ENCODE measurements at places on chromosomes 5 and 9.

DNA sequence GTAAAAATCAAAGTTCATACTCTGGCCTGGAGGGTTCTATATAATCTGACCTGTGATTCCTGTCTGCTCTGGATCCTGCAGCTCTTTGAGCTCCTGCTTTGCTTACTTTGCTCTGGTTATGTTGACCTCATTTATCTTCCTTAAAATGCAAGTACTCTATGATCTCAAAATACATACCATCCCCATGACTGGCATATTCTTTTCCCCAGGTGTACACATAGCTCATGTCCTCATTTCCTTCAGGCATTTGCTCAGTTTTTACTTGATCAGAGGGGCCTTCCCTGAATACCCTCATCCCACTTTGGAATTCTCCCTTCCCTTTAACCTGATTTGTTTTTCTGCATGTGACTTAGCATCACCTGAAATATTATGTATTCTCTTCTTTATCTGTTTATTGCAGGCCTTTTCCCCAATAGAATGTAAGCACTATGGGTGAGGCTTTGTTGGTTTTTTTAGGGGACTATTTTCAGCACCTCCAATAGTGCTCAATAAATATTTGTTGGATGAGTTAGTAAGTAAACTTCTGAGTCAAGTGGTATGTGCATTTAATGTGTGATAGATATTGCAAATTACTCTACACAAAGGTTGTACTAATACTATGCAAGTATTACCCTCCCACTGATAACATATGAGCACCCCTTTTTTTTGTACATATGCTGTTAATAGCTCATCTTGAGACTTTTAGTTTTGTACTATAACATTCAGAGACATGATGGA is 211.5 kb downstream of the NMUR2 start:
- H3K4me3 ChIP-seq, result no peak overlapping the region
- peaks cover 26% of the 10 kb centered on the region for H3K27me3 ChIP-seq
- no peaks in the 10 kb centered on the region for H3K4me1 ChIP-seq
- H3K36me3 ChIP-seq, result peaks cover 18% of the 10 kb centered on the region
- DNase-seq, result no peak
- H3K27ac ChIP-seq, result no peak overlapping the region

DNA sequence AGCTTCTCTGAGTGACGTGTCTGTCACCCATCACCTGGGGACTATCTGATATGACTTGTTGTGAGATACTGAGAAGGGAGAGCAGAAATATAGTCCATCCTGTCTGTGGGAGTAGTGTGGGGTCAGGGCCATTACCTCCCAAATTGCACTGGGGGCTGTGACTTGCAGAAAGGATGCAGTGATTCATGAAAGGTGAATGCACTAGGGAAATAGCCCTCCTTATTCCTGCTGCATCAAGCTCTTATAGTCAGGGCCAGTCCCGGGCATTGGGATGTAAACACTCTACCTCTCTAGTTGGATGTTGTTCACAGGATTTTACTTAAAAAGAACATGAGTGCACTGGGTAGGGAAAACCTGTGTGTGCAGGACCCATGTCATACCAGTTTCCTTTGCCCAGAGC is 124.8 kb downstream of the STK32A start:
- H3K27me3 ChIP-seq, result peaks cover 3% of the 10 kb centered on the region
- no peak overlapping the region for H3K27ac ChIP-seq

DNA sequence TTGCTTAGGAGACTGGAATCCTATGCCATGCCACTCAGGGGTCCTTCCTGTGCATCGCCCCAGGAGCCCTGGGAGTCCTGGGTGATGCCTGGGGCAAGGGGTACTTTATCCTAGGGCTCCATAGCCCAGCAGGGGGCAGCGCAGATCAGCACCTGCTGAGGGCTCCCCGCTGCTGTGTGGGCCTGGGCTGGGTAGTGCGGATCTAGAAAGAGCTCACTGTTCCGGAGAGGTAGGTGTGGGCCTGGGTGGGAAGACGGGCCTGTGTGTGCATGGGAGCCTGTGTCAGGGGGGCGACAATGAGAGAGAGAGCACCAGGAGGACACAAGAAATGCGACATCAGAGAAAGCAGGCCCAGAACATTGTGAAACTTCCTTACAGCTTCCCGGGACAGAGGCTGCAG is 11.4 kb upstream of the DAB2IP start:
- H3K4me3 ChIP-seq, result no peak overlapping the region
- H3K27me3 ChIP-seq, result peaks cover 2% of the 10 kb centered on the region
- H3K4me1 ChIP-seq, result no peaks in the 10 kb centered on the region
- DNase-seq, result no peak
- H3K36me3 ChIP-seq, result no peaks in the 10 kb centered on the region

- H3K36me3 ChIP-seq, result no peaks in the 10 kb centered on the region
- no peak overlapping the region for H3K27ac ChIP-seq
- H3K27me3 ChIP-seq, result peaks cover 29% of the 10 kb centered on the region
Measured at GRCh38 chr5:10827571-10827970, 66.5 kb upstream of the DAP start.

GRCh38 chr5:36722900-36723299 is 116.5 kb downstream of the SLC1A3 start:
- DNase-seq, result no peak
- H3K4me1 ChIP-seq, result peaks cover 21% of the 10 kb centered on the region
- H3K27me3 ChIP-seq, result no peaks in the 10 kb centered on the region
- no peaks in the 10 kb centered on the region for H3K36me3 ChIP-seq
- peak overlapping the region; percentile 64 for H3K27ac ChIP-seq
- peak overlapping the region; percentile 51 for H3K4me3 ChIP-seq

- peaks cover 89% of the 10 kb centered on the region for H3K4me1 ChIP-seq
- no peak for DNase-seq
- no peak overlapping the region for H3K4me3 ChIP-seq
- H3K36me3 ChIP-seq, result peaks cover 45% of the 10 kb centered on the region
- H3K27me3 ChIP-seq, result no peaks in the 10 kb centered on the region
Measured at GRCh38 chr5:119347991-119348390, 7.8 kb upstream of the TNFAIP8 start.

GRCh38 chr5:14342306-14342705 is 199.2 kb downstream of the TRIO start:
- no peaks in the 10 kb centered on the region for H3K36me3 ChIP-seq
- DNase-seq, result no peak
- H3K27me3 ChIP-seq, result no peaks in the 10 kb centered on the region

Measured in naive thymus-derived CD8-positive, alpha-beta T cell (primary cell).